Stimulated activated CD8-positive, alpha-beta memory T cell treated with anti-CD3 and anti-CD28 coated beads, Interleukin-15, amount 100 ng/mL, for 1 hour (primary cell): ENCODE measurements at places on chromosomes 1 and 21.

DNA sequence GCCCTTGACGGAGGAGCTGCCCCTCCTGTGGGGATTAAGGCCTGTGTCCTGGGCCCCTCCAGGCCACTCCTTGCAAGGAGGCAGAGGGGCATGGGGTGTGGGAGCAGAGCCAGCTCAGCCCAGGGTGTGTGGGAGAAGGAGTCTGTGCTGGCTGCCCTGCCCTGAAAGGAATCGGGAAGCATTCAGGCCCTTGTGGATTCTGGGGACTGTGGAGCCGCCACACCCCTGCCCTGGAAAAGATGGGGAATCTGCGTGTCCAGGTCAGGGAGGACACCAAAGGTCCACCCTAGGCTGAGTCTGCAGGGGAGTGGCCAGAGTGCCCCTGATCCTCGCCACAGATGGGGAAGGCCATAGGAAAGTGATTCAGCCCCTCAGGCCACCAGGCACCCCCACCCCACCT is 16.5 kb upstream of the PRDM16 start:
- no peak for DNase-seq

GRCh38 chr1:224929335-224930237 is at the start of gene DNAH14:
Gene DNAH14, plus strand, starts transcription at chr1:224929675. Its CDS starts 23,028 bp downstream, at chr1:224952703.
- no peak for DNase-seq

DNA sequence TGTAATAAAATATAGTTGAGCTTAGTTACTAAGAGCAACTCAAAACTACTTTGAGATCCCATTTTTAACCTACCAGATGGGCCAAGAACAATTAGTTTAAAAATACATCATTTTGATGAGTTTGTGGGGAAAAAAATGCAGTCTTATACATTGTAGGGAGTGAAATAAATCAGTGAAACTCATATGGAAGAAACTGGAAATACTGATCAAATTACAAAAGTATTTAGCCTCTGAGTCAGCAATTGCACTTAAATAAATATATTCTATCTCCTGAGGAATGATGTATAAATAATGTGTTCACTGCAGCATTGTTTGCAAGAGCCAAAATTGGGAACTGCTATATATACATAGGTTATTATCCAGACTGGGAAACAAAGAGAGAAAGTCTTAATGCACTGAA is 4.6 kb upstream of the SMCP start:
- no peak for DNase-seq

DNA sequence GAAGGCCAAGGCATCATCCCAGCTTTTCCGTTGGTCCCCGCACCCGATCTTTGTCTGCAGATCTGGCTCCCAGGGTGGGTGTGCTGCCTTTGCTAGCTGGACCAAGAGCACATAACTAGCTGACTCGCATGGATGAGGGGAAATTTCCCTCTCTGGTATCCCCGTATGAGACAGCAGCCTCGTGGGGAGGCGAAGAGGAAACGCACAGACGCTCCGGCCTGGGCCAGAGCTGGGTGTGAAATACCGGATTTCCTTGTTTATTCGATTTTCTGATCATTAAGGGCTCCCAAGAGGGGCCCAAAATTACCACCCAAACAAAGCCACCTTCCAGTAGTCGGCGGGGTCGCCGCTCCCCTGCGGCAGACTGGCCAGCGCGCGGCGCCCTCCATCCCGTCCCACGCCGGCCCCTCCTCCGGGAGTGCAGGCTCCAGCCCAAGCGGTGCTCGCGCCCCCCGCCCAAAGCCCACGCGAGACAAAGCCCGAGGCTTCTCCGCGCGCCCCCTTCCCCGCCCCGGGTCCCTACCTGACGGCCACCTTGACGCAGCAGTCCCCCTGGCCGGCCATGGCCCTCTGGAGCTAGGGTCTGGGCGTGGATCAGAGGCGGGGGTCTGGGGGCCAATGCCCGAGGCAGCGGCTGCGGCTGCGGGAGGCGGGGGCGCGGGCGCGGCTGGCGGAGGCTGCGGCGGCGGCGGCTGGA is 546 bp downstream of the KIF21B start:
- no peak for DNase-seq

- DNase-seq: no peak
Observed at GRCh38 chr1:19186001-19186400, 24.1 kb downstream of the UBR4 start.

DNA sequence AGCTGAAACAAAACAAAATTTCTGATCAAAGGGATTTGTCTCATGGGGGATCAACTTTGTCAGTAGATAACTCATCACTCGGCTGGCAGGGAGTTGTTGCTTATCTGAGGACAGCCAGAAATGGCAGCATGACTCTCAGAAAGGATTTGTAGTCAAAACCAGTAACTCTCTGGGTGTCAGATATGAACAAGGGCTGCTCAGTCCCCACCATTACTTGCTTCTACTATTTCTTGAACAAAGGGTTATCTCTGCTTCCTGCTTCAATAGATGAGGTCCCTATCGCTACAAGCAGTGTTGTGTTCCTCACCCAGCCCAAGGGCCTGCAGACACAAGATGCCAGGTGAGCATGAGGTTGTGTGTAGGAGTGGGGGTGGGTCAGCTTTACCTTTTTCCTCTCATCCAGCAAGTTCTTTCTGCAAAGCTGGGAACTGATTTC is 116.2 kb downstream of the PTBP2 start:
- DNase-seq: no peak

DNA sequence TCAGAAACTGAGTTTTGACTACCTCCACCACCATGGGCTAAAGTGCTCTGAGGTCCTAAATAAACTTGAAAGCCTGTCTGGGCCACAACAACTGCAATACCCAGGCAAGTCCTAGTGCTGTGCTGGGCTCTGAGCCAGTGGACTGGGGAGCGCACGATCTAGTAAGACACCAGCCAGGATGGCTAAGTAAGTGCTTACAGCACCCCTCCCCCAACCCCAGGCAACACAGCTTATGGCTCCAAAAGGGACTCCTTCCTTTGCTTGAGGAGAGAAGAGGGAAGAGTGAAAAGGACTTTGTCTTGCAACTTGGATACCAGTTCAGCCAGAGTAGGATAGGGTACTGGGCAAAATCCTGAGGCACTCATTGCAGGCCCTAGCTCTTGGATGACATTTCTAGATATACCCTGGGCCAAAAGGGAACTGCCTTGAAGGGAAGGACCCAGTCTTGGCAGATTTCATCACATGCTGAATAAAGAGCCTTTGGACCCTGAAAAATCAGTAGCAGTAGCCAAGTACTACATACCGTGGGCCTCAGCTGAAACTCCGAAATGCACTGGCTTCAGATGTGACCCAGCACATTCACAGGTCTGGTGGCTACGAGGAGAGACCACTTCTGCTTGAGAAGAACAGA is 1.6 kb downstream of the C1orf105 start:
- no peak for DNase-seq

DNA sequence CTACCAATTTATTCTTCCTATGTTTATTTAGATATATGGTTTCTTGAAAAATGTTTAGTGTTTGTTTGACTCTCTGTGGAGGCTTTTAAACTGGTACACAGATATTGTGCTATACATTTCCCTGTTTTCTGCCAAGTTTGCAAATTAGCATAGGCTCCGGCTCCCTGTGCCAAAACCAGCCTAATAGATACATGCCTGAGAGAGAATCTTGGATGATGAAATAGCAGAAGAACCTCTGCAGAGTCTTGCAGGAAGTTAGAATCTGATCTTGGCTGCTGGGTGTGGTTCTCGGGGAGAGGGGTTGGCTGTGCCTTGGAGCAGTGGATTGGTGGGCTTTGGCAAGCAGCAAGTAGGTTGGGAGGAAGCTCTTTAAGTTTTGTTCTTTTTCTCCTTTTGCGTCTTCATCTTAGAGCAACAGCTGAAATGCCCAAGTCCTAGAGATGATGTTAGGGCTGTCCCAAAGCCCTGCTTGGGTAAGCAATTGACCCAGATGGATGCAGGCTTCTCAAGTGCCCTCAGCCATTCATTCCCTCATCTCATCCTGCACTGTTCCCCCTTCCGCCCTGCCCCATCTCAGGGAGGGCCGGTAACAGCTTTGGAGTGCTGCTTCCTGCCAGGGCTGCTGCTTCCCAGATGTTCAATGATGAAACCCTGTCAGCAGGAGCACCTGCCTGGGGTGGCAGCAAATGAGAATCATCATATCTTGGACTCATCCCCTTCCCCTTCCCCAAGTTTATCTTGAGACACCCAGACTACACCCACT is 9.3 kb downstream of the PLA2G2A start:
- DNase-seq: no peak

DNA sequence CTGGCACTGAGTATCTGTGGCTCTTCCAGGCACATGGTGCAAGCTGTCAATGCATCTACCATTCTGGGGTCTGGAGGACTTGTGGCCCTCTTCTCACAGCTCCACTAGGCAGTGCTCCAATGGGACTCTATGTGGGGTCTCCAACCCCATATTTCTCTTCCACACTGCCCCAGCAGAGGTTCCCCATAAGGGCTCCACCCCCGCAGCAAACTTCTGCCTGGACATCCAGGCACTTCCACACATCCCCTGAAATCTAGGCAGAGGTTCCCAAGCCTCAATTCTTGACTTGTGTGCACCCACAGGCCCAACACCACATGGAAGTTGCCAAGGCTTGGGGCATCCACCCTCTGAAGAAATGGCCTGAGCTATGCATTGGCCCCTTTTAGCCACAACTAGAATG is 18.8 kb downstream of the ODF2L start:
- no peak for DNase-seq

GRCh38 chr21:43984905-43985689 is 27.0 kb upstream of the TRAPPC10 start:
- no peak for DNase-seq

DNA sequence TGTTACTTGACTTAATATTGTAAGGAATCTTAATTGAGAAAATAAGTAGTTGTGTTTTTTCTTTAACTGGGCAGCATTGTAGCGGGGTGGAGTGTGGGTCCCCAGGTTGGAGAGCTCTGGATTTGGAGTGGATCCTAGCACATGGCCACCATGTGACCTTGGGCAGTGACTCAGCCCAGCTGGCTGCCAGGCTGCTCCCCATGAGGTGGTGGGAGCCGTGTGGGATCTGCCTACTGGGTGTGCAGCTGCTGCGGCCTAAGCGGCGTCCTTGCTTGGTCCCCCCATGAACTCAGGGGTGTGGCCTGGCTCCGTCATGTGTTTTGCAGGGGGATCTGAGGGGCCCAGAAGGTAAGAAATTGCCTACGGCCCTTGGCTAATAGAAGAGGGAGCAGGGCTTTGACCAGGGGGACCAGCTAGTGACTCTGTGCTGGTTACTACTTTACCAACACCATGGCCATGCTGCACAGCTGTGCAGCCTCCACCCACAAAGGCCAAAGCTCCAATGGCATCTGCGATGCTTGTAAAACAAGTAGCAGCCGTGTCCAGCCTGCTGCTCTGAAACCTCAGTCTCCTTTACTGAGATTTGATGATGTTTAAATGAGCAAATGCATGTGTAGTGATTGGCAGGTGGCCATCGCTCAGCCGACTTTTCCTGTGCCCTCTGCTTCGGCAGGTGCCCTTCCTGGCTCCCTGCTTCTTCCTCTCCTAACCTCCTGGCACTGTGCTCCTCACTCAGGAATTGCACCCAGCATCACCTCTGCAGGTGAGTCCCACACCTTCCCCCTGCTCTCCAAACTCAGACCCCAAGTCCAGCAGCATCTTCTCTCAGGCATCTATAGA is 68.3 kb downstream of the ADARB1 start:
- no peak for DNase-seq

DNA sequence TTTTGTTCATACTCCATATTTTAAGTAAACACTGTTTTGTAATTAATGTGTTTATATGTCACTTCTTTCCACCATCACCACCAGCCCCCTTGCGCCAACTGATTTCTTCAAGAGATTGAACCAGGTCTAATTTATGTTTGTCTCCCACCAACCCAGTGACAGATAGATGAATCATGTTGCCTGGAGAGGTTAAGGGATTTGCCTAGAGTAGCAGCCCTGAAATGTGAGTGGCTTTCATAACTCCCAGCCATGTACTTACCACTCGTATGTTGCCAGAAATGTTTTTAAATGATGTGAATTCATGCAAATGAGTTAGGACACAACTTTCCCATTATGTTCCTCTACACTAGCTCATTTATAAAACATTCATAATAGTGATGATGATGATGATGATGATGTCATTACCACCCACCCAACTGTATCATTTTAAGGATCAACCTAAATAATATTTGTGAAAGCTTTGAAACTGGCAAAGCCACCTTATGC is 86.9 kb downstream of the LRRC8D start:
- DNase-seq: no peak

DNA sequence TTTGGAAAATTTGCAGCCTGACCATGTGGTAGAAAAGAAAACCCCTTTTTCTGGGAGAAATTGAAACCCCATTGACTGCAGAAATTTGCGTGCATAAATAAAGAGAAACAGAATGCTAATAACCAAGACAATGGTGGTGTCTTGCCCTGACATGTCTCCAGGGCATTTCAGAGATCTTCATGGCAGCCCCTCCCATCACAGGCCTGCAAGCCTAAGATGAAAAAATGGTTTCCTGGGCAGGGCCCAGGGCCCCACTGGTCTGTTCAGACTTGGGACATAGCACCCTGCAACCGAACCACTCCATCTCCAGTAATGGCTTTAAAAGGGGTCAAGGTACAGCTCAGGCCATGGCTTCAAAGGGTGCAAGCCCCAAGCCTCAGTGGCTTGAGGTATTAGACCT is 71.6 kb upstream of the SGIP1 start:
- DNase-seq: no peak

- no peak for DNase-seq
Observed at GRCh38 chr1:174637487-174637886, 189.7 kb downstream of the GPR52 start.

GRCh38 chr1:229900220-229900619 is 166.8 kb upstream of the GALNT2 start:
- DNase-seq: no peak

DNA sequence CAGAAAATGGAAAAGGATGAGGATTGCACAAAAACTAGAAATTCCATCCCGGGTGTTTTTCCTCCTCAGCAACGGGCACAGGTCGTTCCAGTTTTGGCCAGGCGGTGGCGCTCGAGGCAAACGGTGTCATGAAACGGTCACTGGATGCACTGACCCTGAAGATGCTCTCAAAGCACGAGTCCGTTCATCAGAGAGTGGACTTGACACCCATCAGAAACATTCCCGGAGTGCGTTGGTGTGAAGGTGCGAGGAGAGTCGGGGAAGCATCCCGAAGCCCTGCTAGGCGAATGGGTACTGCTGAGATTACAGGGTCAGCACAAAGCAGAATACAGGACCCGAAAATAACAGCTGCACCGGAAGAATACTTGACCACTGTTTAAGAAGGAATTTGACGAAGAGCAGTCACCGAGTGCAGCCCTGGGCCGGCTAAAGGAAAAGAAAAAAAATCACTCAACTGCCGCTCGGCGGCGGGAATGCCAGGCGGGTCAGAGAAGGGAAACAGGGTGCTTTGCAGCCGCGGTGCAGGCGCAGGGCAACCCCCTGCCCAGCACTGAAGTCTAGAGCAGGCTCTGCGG is 71.7 kb upstream of the ETS2 start:
- DNase-seq: peak; percentile 69
